ENCODE measurements at places on chromosomes 5 and 9.

DNA sequence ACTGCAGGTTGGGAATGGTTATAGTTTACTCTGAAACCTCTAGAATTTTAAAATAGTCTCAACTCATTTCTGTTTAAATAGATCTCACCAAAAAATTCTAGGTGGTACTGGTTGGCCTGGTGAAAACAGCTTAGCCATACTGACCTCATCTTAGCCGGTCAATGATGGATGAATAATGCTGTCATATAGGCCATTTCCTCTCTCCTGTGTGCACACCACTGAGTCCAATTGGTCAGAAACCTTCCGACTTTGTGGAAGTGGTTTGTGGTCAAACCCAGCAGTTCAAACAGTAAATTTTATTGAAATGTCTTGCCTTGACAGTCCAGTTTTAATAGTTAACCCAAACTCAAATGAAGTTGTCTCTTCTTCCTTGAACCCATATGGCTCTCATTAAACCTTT is 98.6 kb downstream of the GIN1 start:
- DNase-seq: no peak

DNA sequence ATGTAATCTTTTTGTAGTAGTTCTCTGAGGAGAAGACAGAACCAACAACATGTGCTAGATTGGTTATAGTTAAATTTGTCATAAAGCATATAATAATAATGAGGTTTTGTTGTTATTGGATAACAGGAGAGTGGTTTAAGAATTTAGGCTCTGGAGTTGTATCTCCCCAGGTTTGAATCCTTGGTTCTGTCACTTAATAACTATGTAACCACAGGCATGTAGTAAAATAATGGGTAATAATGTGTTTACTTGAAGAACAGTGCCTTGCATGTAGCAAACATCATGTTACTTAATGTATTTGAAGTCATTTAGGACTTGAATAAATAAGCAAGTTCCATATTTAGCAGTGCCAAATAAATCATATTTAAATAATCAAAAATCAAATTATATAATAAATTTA is 55.8 kb downstream of the NSD1 start:
- no peak for DNase-seq

GRCh38 chr5:133220851-133221674 is 169.2 kb downstream of the HSPA4 start:
- DNase-seq: no peak

DNA sequence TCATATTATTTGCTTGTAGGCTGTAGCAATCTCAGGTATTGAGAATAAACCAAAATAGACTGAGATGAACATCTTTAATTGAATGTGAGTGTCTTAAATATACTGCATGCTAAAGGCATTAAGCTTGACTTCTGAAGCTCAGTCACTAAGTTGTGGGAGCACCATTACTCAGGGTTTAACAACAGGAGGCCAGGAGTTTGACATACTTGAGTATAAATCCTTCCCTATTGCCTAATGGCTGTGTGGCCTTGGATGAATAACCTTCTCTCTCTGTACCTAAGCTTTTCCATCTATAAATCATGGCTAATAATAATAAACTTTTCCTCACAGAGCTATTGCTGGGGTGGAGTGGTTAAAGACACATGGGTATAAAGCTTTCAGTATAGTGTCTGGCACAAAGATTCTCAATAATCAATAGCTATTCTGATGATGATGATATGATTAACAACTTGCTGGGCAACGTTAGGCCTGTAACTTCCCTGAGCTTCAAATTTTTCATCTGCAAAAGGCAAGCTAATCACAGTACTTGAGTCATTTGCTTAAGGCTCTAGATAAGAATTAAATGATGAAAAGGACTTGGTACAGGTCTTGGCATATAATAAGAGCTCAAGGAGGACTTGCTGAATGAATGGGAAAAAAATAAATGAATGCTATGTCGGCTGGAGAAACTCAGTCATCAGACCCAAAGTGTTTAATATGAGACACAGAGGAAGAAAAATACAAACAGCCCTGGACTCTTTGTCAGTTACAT is 174.0 kb upstream of the IL12B start:
- no peak for DNase-seq

Data from NCI-H1092 (cell line).